ENCODE measurements at places on chromosomes 4 and X.

GRCh38 chr4:173827707-173828106 is 297.7 kb upstream of the HAND2 start:
- no peak for DNase-seq

DNA sequence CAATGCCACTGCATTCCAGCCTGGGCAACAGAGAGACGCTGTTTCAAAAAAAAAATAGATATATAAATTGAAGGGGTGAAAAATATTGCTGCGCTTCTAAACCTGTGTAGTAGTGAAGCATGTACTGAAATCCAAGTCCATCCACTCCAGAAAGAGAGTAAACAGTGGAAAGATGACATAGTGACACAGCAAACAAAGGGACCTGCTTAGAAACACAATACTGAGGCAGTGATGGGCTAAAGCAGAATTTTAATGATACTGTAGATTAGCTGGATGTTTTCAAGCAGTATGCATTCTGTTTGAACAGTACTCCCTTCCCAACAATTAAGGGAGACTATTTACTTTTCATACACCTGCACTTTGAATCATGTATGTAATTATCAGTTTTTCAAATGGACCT is 42.5 kb downstream of the TFDP3 start:
- DNase-seq = no peak

- DNase-seq = no peak
Measured at GRCh38 chrX:2539586-2539985, 38.8 kb upstream of the DHRSX start.

DNA sequence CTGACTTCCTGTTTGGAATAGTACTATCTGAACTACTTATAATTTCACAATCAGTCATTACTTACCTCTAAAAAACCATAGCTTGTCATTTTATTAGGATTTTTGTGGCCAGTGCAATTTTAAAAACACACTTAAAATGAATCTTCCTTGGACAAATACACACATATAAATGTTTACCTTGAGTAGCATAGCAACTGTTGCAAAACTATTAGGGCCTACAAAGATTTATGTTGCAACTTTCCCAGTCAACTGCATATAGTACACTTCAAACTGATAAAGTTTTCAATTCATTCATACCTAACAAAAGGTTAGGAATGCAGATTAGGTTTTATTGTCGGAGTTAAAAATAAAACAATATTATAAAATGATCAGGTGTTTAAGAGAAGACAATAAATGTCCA is 193.0 kb downstream of the PDGFC start:
- DNase-seq = no peak

DNA sequence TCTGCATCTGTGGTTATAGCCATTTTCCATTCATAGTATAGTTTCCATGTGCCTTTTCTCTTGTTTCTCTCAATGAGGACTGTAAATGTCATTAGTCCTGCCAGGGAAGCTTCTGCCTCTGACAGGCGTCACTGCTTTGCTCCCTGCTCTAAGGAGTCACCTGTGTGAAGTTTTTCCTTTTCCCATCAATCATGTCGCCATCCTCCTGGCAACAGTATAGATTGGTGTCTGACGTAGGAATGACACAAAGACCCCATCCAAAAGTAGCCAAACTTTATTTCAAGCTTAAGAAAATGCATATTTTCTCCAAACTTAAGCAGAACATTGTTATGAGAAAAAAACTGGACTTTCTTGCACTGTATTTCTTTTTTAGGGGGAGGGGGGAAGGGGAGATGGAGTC is 23.1 kb upstream of the MECP2 start:
- DNase-seq = no peak

- DNase-seq = no peak
Measured at GRCh38 chrX:8731559-8732395, at the start of gene ANOS1. Gene ANOS1 (minus strand): TSS chrX:8732137. CDS start chrX:8732036, 101 bp downstream.

DNA sequence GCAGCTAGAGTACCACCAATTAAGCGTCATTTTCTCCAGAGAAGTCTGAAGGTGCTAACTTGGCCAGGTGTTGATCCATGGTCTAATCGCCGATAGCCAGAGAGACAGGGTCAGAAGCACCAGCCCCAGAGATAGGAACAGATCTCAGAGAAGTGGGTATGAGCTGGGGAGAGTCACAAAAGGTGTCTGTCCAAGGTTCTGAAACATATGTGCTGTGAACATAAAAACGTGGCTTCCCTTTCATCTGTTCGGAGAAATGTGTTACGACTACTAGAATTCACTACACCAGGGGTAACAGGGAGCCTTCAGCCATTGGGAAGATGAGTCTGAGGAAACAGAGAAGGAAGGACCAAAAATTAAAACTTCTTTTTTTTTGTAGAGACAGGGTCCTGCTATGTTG is 91.3 kb downstream of the FBXL5 start:
- no peak for DNase-seq

DNA sequence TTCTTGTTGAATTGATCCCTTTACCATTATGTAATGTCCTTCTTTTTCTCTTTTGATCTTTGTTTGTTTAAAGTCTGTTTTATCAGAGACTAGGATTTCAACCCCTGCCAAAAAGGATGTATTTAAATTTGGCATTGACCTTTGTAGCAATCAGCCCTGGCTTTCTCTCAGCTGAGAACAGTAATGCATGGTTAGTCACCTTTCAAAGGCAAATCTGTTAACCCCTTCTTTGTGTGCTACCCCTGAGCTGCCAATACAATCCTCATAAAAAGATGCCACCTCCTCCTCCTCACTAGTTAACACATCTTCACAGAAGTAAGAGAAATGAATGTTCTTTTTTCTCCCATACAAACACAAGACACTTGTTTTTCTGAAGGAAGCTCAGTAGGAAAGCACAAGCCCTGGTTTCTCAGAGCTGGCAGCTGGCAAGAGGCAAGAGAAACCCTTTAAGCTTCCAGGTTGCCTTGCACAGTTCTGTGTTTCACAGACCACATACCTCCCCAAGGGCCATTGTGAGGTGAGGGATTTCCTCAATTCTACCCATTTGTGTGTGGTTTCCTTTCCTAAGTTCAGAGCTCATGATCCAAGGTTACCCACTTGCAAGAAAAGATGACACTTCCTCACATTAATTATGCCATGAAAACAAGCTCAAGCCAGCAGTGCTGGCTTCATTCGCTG is 122.6 kb downstream of the RCHY1 start:
- no peak for DNase-seq

GRCh38 chr4:146202665-146203064 is 11.7 kb upstream of the REELD1 start:
- DNase-seq = no peak

GRCh38 chr4:41296995-41297394 is 40.3 kb downstream of the UCHL1 start:
- no peak for DNase-seq

GRCh38 chr4:8473198-8473919 is 32.8 kb downstream of the TRMT44 start:
- DNase-seq = no peak

DNA sequence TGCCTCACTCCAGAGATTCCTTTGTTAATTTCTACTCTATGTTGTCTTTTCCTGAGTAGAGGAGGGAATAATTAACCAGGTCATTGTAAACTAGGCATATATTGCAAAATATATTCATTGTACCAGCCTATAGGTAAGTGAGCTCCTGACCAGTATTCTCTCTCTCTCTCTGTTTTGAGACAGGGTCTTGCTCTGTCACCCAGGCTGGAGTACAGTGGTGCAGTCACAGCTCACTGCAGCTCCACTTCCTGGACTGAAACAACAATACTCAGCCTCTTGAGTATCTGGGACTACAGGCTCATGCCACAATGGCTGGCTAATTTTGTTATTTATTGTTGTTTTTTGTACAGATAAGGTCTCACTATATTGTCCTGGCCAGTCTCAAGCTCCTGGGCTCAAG is 198.3 kb downstream of the ARAP2 start:
- no peak for DNase-seq

GRCh38 chrX:15298201-15298600 is 17.2 kb downstream of the ASB11 start:
- DNase-seq = no peak

GRCh38 chr4:141130947-141131605 is 2.2 kb downstream of the RNF150 start:
- no peak for DNase-seq

GRCh38 chr4:151604238-151604637 is 156.6 kb downstream of the GATB start:
- DNase-seq = no peak

DNA sequence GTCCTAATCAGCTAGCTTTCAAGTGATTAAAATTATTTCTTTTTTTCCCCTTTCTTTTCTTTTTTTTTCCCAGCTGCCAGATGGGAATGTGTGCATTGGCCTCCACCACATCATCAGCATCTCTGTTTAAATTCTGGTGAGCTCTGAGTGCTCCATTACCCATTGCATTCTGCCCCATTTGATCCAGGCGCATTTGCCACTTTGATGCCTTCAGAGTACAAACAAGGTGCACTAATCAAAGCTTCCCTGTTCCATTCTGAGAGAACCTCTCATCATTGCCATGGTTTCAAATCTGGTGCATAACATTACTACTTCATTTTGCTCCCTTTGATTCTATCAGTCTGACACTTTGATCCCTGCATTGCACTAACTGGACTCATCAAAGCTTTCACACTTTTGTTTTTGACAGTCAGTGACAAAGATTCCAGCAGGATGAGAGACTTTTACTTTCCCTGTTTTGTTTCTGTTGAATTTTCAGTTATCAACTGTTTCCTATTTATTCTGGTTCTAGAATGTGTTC is 238.8 kb upstream of the PCDH10 start:
- no peak for DNase-seq

- DNase-seq = no peak
Measured at GRCh38 chrX:63581398-63581797, 203.6 kb downstream of the ARHGEF9 start.

GRCh38 chr4:68895561-68896198 is 55.9 kb downstream of the UGT2A3 start:
- DNase-seq = no peak

DNA sequence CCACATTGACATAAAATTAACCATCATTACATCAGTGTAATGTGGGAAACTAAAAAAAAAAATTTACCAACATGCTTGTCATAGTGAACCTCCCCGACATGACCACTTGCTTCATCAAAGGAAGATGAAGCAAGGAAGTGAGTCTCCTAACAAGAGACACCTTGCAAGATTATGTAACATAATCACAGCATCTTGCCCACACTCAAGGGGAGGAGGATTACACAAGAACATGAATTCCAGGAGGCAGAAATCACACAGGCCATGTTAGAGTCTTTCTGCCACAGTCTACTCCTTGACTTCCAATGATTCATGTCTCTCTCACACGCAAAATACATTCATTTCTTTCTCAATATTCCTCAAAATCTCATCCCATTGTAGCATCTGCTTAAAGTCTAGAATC is 93.3 kb downstream of the AKAP4 start:
- DNase-seq = no peak

- no peak for DNase-seq
Measured at GRCh38 chr4:89042055-89042454, 14.9 kb downstream of the FAM13A start.

GRCh38 chr4:152599095-152599494 is 63.2 kb upstream of the FBXW7 start:
- no peak for DNase-seq

- no peak for DNase-seq
Measured at GRCh38 chrX:10676235-10676957, 56.0 kb upstream of the MID1 start.

- DNase-seq = no peak
Measured at GRCh38 chr4:169027663-169028062, 17.6 kb upstream of the CBR4 start.

- DNase-seq = no peak
Measured at GRCh38 chr4:98602270-98602669, 56.1 kb downstream of the TSPAN5 start.

DNA sequence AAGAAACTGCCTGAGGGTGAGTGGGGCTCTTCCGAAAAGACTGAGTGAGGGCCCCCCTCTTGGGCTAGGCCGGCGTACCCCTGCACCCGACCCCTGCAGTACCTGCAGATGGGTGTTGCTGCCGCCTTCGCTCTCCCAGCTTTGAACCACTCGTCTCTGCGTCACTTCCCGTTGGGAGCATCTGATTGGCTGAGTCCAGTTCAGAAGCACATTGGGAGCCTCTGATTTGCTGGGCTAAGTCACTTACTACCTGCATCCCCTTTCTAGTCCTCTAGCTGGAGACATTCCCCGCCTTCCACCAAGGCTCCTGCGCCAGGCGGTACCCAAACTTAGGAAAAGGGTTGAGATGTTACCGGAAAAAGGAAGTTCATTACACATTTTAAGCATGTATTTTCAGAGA is 20.4 kb upstream of the WWC2 start:
- no peak for DNase-seq

DNA sequence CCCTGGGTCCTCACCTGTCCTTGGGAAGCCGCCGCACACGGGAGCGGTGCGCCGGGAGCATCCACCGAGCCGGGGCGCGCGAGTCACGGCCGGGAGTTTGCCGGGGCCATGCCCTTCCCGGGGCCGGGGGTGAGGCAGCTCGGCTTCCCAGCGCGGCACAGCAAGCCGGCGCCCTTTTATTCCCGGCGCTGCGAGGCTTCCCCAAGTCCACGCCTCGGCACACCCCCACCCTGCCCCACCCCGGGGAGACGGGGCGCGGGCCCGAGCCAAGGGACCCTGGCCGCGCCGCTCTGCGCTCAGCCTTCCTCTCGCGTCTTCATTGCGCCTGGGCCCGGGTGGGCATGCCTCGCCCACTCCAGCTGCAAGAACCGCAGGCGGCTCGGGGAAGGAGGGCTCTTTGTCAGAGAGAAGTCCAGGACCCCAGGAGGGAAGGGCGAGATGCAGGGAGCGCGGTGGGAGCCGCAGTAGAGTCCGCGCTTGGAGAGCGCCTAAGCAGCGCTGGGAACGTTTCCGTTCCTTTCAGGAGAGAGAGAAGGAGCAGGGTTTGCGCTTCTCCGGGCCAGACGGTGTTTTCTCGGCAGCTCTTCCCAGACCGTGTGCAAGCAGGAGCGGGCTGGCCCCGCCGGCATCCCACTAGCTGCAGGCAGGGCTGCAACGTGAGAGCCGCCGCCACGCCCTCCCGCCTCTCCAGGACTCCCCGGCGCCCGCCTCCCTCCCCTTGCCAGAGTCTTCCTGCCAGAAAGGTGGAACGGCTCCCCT is at the start of gene MXRA5:
MXRA5 (minus strand) TSS at position 152 of the 759 bp plus-strand sequence. CDS start 2,819 bp downstream, outside the sequence.
- no peak for DNase-seq

DNA sequence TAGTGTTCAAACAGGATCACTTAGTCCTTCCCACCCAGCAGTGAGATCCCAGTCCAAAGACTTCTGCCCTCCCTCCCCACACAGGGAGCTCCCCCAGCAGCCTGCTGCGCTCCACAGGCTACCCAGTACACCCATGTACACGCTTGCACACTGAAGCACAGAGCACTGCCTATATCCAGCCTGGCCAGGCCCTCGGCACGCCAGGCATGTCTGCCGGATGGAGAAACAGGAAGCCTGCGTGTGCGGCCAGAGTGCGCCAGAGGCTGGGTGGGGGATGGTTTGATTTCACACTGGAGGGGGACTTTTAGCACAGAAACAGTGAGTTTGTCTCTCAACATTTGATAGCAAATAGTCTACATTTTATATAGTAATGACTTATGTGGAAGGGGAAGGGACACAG is 833.5 kb upstream of the IGFBP7 start:
- no peak for DNase-seq

All from activated T-cell treated with anti-CD3 and anti-CD28 coated beads, Interleukin-2, amount 50 U/mL, for 72 hours (primary cell).